ENCODE measurements at places on chromosomes 5 and 9. TPM values are rescaled to one million over a fixed set of nuclear protein-coding genes. Genes with fewer than 3 reads are reported as not detected.

DNA sequence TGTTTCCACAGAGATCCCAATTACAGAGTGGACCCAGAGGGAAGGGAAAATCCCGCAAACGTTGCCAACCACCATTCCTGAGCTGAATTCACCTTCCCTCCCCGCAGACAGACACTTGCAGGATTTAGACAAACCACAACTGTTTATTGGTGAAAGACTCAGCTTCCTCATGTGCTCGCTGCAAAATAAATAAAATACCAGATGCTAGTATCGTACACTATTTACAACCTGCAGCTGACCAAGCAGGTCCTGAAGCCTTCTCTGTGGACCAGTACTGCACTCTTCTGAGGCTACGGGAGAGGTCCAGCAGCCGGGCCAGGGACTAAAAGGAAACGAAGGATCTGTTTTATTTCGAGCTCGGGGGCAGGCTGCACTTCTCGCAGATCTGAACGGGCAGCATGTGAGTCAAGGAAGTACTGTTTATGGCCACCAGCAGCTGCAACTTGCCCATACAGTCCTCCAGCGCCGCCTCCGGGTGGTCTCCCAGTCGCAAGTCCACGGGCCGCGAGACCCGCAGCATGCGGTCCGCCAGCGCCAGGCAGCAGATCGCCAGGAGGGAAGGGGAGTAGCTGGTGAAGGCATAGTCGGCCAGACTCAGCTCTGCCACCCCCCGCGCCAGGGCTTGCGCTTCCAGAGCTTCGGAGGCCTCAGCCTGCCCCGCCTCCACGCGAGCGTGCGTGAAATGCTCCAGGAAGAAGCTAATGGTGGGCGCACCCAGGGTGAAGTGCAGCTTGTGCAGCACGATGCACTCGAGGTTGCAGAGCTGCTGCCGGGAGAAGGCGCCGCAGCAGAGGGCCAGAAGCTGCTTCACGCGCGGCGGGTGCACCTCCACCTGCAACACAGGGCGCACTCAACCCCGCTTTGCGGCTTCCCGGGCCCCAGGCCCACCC, 2.1 kb downstream of the CCNO start:
- H3K27me3 ChIP-seq: peaks cover 76% of the 10 kb centered on the region
- H3K36me3 ChIP-seq: peaks cover 2% of the 10 kb centered on the region
- H3K27ac ChIP-seq: no peak overlapping the region
- peak; percentile 46 for DNase-seq
- no peaks in the 10 kb centered on the region for H3K4me1 ChIP-seq
- peak overlapping the region; percentile 92 for H3K4me3 ChIP-seq

GRCh38 chr5:40623480-40624420, 56.0 kb upstream of the PTGER4 start:
- no peak overlapping the region for H3K27ac ChIP-seq
- no peak for DNase-seq

NUTM2G gene
- 0.57 TPM for total RNA-seq

BTNL3 gene
- total RNA-seq: not detected

TICAM2 gene
- 0.33 TPM for total RNA-seq
